ENCODE measurements at places on chromosomes 6 and 20.
A peak's percentile ranks its signal among the peaks of the same experiment; 100 is the strongest.

GRCh38 chr6:157239671-157240058, 83.7 kb downstream of the TMEM242 start:
- H3K36me3 ChIP-seq, result no peaks in the 10 kb centered on the region
- no peak overlapping the region for H3K4me3 ChIP-seq
- no peak overlapping the region for H3K27ac ChIP-seq
- no peak for DNase-seq
- no peaks in the 10 kb centered on the region for H3K4me1 ChIP-seq
- no peaks in the 10 kb centered on the region for H3K27me3 ChIP-seq

- H3K4me1 ChIP-seq, result no peaks in the 10 kb centered on the region
- H3K36me3 ChIP-seq, result no peaks in the 10 kb centered on the region
- H3K27me3 ChIP-seq, result no peaks in the 10 kb centered on the region
- no peak for DNase-seq
- H3K27ac ChIP-seq, result no peak overlapping the region
Observed at GRCh38 chr6:8707956-8708772, 272.8 kb upstream of the SLC35B3 start.

DNA sequence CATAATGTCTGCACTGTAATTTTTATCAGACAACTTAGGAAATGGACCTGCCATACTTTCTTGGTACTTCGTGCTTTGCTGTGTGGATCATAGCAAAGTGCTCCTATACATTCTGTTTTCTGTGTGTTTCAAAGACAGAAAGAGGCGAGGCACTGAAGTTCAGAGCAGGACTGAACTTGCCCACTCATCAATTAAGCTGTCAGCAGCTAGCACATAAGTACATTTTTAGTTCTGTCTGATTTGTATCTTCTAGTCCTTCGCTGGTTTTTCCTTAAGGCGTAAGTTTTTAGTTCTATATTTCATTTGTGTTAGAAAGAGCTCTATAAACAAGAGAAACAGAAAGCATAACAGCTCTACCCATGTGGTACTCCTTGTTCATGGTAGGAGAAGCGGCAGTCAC, 42.1 kb downstream of the MAP3K4 start:
- no peak for DNase-seq
- H3K36me3 ChIP-seq, result peaks cover 3% of the 10 kb centered on the region
- no peaks in the 10 kb centered on the region for H3K4me1 ChIP-seq
- H3K4me3 ChIP-seq, result no peak overlapping the region

GRCh38 chr6:73534628-73535027, 13.8 kb upstream of the EEF1A1 start:
- H3K27ac ChIP-seq, result no peak overlapping the region
- DNase-seq, result no peak
- H3K36me3 ChIP-seq, result no peaks in the 10 kb centered on the region
- H3K4me1 ChIP-seq, result no peaks in the 10 kb centered on the region
- H3K27me3 ChIP-seq, result no peaks in the 10 kb centered on the region

- DNase-seq, result no peak
- no peaks in the 10 kb centered on the region for H3K36me3 ChIP-seq
- no peaks in the 10 kb centered on the region for H3K4me1 ChIP-seq
- H3K27me3 ChIP-seq, result no peaks in the 10 kb centered on the region
- no peak overlapping the region for H3K27ac ChIP-seq
Observed at GRCh38 chr20:9981829-9982228, 53.0 kb upstream of the ANKEF1 start.

- DNase-seq, result no peak
- no peaks in the 10 kb centered on the region for H3K36me3 ChIP-seq
- H3K27me3 ChIP-seq, result no peaks in the 10 kb centered on the region
- no peak overlapping the region for H3K4me3 ChIP-seq
- H3K4me1 ChIP-seq, result peaks cover 46% of the 10 kb centered on the region
- no peak overlapping the region for H3K27ac ChIP-seq
Observed at GRCh38 chr6:149331043-149331807, 13.7 kb downstream of the TAB2 start.

DNA sequence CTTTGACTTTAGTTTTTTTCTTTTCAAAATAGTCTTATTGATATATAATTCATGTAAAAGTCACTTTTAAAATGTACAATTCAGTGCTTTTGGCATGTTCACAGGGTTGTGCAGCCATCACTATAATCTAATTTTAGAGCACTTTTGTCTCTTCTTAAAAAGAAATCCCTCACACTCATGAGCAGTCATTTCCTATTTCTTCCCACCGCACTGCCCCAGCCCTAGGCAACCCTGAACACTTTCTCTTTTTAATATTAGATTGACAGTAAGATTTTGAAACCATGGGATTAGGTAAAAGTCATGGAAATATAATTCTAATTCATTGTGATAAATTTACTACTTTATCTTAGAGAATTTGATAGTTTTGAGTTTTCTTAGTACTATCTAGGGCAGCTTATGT, 309.4 kb downstream of the UTRN start:
- H3K27ac ChIP-seq, result no peak overlapping the region
- no peak for DNase-seq
- H3K36me3 ChIP-seq, result no peaks in the 10 kb centered on the region
- H3K4me3 ChIP-seq, result no peak overlapping the region
- no peaks in the 10 kb centered on the region for H3K4me1 ChIP-seq

- no peak overlapping the region for H3K4me3 ChIP-seq
- DNase-seq, result no peak
- no peak overlapping the region for H3K27ac ChIP-seq
- H3K27me3 ChIP-seq, result no peaks in the 10 kb centered on the region
- H3K36me3 ChIP-seq, result no peaks in the 10 kb centered on the region
- H3K4me1 ChIP-seq, result no peaks in the 10 kb centered on the region
Observed at GRCh38 chr20:10253780-10254179, 35.1 kb downstream of the SNAP25 start.

- no peak overlapping the region for H3K4me3 ChIP-seq
- no peaks in the 10 kb centered on the region for H3K27me3 ChIP-seq
- H3K27ac ChIP-seq, result no peak overlapping the region
- H3K4me1 ChIP-seq, result no peaks in the 10 kb centered on the region
Observed at GRCh38 chr20:39563349-39563748, 601.2 kb downstream of the DHX35 start.

DNA sequence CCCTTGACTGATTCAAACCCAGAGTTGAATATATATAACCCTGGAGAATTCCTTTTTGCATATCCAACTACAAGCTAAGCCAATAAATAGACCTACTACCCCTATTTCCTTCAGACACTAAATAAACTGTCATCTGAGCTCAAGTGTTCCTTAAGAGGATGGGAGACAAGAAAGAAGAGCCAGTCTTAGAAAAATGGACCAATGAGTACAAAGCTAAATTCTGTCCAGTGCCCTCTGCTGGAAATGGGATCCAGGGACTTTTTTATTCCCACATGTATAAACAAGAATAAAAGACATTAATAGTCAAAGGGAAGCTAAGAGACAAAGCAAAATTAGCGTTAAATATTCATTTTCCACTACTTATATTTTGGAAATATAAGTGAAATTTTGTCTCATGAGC, 4.8 kb downstream of the PPP1R10 start:
- no peak for DNase-seq
- no peak overlapping the region for H3K4me3 ChIP-seq
- H3K36me3 ChIP-seq, result peaks cover 20% of the 10 kb centered on the region
- peaks cover 20% of the 10 kb centered on the region for H3K4me1 ChIP-seq
- H3K27me3 ChIP-seq, result no peaks in the 10 kb centered on the region

DNA sequence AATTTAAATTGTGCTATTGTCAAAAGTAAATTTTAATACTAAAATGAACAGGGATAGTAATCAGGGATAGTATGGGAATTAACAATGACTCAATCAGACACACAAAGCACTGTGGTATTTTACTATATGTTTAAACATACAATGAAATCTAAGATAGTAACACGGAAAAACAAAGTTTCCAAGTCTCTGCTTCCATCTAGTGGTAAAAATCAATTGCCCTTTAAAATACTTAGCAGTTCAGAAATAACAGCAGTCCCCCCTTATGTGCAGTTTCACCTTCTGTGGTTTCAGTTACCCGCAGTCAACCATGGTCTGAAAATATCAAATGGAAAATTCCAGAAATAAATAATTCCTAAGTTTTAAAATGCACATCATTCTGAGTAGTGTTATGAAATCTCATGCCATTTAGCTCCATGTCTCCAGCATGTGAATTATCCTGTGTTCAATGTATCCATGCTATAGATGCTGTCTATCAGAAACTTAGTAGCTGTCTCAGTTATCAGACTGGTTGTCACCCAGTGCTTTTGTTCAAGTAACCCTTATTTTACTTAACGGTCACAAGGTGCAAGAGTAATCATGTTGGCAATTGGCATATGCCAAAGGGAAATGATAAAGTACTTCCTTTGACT, 58.5 kb downstream of the AHI1 start:
- no peaks in the 10 kb centered on the region for H3K36me3 ChIP-seq
- DNase-seq, result peak; percentile 28
- no peak overlapping the region for H3K27ac ChIP-seq
- H3K27me3 ChIP-seq, result no peaks in the 10 kb centered on the region
- H3K4me3 ChIP-seq, result no peak overlapping the region

DNA sequence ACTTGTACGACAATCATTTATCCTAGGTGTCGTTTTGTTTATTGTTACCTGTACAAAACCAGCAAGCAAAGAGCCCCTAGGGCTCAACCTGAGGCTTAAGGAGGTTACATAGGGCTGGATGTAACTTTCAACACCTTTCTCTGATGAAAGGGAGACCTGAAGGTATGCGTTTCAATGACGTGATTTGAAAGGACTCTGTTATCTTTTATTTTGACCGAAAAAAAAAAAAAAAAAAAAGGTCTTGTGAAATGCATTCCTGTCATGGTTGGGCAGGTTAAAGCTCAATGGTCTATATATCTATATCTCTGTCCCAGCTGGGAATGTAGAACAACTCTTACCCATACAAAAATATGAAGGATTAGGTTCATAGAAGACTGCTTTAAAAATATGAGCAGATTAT, 78.7 kb upstream of the SASH1 start:
- H3K36me3 ChIP-seq, result no peaks in the 10 kb centered on the region
- no peaks in the 10 kb centered on the region for H3K27me3 ChIP-seq

DNA sequence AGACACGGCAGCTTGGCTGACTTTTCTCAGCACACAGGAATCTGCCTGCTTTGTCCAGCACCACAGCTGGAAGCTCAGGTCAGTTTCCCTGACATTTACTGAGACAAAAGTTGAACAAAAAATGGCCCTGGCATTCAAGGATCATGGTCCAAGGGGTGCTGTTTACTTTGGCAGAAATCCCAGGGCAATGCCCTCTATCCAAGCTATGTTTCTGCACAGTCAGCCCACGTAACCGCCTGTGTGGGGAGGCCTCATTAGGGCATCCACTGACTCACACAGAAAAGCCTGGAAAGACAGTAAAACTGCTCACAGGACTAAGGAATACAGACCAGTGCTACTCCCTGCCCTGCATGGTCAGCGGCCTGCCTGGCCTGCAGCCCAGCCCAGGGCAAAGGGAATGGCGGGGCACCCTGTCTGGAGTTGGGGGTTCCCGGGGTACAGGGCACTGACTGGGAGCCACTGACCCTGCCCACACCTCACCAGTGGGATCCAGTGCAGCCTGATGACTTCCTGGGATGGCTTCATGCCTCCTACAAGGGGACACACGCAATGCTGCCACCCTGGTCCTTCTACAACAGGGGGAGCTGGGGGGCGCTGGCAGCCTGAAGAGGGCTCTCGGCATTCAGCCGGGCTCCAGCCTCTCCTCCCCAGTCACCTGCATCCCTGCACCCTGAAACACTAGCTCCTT, 77.1 kb downstream of the NINL start:
- H3K4me1 ChIP-seq, result no peaks in the 10 kb centered on the region
- H3K27ac ChIP-seq, result no peak overlapping the region
- no peaks in the 10 kb centered on the region for H3K27me3 ChIP-seq
- no peaks in the 10 kb centered on the region for H3K36me3 ChIP-seq

DNA sequence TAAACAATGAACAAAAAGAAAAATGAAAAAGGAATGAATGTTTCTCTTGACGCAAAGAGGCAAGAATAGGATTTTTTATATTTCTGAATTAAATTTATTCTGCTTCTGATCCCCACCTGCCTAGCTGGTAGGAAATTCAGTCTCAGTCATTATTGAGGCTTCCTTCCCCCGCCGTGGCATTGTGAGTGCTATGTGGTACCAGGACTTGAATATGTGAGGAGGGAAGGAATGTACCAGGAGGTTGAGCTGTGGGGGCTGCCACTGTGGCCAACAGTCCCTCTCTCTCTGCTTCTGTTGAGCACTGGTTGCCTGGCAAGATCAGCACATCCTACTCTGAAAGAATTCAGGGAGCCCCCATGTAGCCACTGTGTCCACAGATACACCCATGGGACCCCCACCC, 368.1 kb upstream of the JARID2 start:
- no peaks in the 10 kb centered on the region for H3K27me3 ChIP-seq
- peaks cover 15% of the 10 kb centered on the region for H3K4me1 ChIP-seq
- DNase-seq, result no peak
- no peaks in the 10 kb centered on the region for H3K36me3 ChIP-seq
- H3K4me3 ChIP-seq, result no peak overlapping the region
- H3K27ac ChIP-seq, result no peak overlapping the region

GRCh38 chr6:44228836-44229235, 5.4 kb downstream of the SLC29A1 start:
- no peak overlapping the region for H3K27ac ChIP-seq
- peaks cover 7% of the 10 kb centered on the region for H3K4me1 ChIP-seq
- DNase-seq, result no peak
- no peaks in the 10 kb centered on the region for H3K27me3 ChIP-seq

- no peak overlapping the region for H3K4me3 ChIP-seq
- peaks cover 15% of the 10 kb centered on the region for H3K36me3 ChIP-seq
- no peaks in the 10 kb centered on the region for H3K4me1 ChIP-seq
- no peaks in the 10 kb centered on the region for H3K27me3 ChIP-seq
Observed at GRCh38 chr6:36615018-36615761, 21.0 kb downstream of the SRSF3 start.

- no peaks in the 10 kb centered on the region for H3K36me3 ChIP-seq
- no peaks in the 10 kb centered on the region for H3K27me3 ChIP-seq
- no peak overlapping the region for H3K4me3 ChIP-seq
- no peaks in the 10 kb centered on the region for H3K4me1 ChIP-seq
- H3K27ac ChIP-seq, result no peak overlapping the region
Observed at GRCh38 chr6:129701721-129702455, 8.1 kb downstream of the ARHGAP18 start.

- no peaks in the 10 kb centered on the region for H3K4me1 ChIP-seq
- no peaks in the 10 kb centered on the region for H3K27me3 ChIP-seq
- no peak for DNase-seq
- no peaks in the 10 kb centered on the region for H3K36me3 ChIP-seq
Observed at GRCh38 chr6:150517175-150517574, 82.5 kb upstream of the PLEKHG1 start.

GRCh38 chr20:6468423-6469116, 298.9 kb upstream of the BMP2 start:
- DNase-seq, result no peak
- H3K4me3 ChIP-seq, result no peak overlapping the region
- no peaks in the 10 kb centered on the region for H3K36me3 ChIP-seq
- H3K4me1 ChIP-seq, result no peaks in the 10 kb centered on the region
- no peak overlapping the region for H3K27ac ChIP-seq

GRCh38 chr6:77926198-77926751, 273.4 kb downstream of the MEI4 start:
- no peak overlapping the region for H3K4me3 ChIP-seq
- no peaks in the 10 kb centered on the region for H3K36me3 ChIP-seq
- H3K27ac ChIP-seq, result no peak overlapping the region
- DNase-seq, result no peak
- no peaks in the 10 kb centered on the region for H3K27me3 ChIP-seq
- H3K4me1 ChIP-seq, result no peaks in the 10 kb centered on the region

DNA sequence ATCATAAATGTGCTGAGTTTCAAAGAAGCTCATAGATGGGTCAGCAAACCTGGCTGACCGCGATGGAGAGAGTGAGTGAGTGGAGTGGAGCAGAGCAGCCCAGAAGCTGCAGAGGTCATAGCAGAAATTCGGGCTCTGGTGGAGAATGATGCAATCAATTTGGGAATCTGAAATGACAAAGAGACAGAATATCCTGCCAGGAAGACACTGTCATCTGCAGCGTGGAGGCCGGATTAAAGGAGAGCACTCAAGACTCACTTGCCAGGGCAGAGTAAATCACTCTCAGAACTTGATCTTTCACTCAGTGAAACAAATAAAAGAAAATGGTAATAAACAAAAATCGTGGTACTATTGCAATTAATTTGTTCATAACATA, 109.6 kb upstream of the RREB1 start:
- no peak overlapping the region for H3K27ac ChIP-seq
- no peak overlapping the region for H3K4me3 ChIP-seq
- H3K36me3 ChIP-seq, result no peaks in the 10 kb centered on the region
- H3K4me1 ChIP-seq, result no peaks in the 10 kb centered on the region
